ENCODE measurements at places on chromosomes 6 and 20.

DNA sequence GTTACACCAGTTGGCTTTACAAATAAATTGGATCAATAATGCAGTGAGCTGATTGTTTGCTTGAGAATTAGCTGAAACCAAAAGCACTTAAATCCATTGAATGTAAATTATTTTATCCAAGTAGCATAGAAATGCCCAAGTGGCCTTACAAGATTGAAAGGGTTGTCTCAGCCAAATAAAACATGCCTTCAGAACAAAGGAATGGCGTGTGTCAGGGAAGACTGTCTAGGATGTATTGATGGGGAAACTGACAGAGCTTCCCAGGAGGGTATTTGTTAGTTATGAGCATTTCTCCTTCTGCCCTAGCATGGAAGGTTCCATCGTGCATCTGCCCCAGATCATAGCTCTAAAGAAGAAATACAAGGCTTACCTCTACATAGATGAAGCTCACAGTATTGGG, 103.9 kb upstream of the ISM1 start:
- no peak for DNase-seq

GRCh38 chr20:6038256-6038655, 15.6 kb downstream of the LRRN4 start:
- no peak for DNase-seq

GRCh38 chr20:4038047-4038459, 22.7 kb upstream of the RNF24 start:
- DNase-seq, result peak; percentile 87

DNA sequence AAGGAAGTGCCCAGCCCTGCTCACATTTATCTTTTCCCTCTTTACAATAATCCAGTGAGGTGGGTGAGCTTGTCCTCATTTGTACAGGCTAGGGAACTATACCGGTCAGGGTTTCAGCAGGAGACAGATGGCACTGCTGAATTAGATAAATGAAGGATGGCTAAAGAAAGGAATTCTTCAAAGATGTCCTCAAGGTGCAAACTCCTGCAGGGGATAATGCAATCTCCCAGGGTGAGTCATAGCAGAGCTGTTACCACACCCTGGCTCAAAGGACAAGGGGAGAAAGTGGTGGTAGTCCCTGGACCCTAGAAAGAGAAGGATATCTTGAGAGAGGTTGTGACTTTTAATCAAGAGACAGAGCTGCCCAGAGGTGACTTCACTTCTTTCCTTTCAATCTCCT, 66.7 kb downstream of the RFPL4B start:
- no peak for DNase-seq

GRCh38 chr6:33936886-33937285, 133.1 kb upstream of the MLN start:
- DNase-seq, result no peak

DNA sequence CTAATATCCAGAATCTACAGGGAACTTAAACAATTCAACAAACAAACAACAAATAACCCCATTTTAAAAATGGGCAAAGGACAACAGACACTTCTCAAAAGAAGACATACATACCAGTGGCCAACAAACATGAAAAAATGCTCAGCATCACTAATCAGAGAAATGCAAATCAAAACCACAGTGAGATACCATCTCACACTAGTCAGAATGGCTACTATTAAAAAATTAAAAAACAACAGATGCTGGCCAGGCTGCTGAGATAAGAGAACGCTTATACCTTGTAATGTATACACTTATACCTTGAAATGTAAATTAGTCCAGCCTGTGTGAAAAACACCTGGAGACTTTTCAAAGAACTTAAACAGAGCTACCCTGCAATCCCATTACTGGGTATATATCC, 166.8 kb downstream of the IBTK start:
- DNase-seq, result peak; percentile 49

DNA sequence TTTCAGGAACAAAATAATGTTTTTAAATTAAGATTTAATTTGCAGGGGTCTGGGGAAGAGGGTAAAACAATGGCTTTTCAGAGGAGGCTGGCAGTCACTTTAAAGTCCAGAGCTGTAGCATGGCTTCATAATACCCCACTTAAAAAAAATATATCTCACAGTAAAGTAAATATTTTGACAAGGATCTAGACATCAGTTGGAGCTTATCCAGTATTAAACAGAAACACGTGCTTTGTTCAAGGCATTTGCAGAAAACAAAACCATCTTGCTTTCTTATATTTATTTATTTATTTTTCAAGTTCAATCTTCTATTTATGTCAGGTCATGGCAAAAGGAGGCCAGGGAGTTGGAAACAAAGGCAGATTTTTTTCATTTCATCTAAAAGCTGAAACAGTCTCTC, 53.3 kb upstream of the PRL start:
- DNase-seq, result no peak

DNA sequence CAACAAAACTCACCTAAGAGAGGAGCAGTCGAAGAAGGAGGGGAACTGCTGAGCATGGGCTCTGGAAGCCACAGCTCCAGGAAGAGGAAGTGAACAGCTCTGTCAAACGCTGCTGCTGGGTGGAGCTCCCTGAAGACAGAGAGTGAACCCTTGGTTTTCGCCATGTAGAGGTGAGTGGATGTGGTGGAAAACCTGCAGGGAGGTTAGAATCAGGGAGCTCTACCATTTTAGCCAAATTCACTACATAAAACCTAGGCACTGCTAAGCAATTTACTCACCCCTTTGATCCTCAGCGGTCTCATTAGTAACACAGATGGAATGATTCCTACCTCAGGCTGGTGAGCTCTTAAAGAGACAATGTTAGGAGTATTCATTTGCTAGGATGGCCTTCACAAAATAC, 19.4 kb upstream of the TFAP2A start:
- no peak for DNase-seq

DNA sequence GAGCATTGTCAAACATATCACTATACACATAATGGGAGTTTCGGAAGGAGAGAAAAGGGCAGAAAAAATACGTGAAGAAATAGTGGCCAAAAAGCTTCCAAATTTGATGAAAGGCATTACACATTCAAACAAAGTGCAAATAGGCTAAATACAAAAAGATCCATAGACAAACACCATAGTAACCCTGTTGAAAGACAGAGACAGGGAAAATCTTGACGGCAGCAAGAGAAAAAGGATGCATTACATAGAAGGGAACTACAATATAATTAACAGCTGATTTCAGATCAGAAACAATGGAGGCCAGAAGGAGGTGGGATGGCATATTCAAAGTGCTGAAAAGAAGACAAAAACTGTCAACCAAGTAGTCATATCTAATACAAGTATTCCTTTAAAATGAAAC, 170.8 kb downstream of the MRPL14 start:
- DNase-seq, result no peak

DNA sequence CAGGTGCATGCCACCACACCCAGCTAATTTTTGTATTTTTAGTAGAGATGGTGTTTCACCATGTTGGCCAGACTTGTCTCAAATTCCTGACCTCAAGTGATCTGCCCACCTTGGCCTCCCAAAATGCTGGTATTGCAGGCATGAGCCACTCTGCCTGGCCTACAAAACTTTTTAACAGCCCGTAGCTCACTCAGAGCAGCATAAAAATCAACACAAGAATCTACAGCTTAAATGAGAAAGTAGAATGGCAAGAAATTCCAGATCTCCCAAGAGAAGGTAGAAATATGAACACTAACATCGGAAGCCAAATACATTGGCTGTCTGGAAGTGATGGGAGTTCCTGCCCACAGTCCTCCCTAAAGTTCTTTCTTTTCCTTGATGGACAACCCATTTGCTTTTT, 43.7 kb downstream of the SCGN start:
- DNase-seq, result no peak

DNA sequence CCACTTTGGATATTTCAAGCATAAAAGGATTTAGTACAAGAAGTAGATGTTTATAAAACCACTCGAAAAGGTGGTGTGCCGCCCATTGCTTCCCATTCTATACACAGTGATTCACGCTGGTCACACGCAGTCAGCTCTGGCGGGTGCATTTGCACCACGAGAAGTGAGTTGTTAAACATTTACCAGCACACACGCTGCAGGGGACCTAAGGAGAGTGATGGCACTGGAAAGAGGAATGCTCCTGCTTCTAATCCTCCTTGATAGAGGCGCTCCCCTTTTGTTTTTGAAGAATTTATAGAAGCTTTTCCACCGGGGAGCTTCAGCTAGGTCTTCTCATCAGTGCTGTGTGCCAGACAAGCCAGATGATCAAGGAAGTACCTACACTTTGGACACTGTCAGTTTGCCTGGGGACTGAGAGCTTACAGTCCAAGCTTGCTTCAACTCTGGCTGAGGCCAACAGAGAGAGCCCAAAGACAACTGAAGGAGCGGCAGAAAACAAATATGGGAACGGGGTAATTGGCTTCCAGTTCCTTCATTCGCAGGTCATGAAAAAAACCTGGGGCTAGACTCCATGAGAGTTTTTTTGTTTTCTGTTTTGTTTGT, 31.2 kb downstream of the MUC22 start:
- no peak for DNase-seq

- DNase-seq, result peak; percentile 48
Measured at GRCh38 chr20:881051-881782, 34.9 kb downstream of the ANGPT4 start.

DNA sequence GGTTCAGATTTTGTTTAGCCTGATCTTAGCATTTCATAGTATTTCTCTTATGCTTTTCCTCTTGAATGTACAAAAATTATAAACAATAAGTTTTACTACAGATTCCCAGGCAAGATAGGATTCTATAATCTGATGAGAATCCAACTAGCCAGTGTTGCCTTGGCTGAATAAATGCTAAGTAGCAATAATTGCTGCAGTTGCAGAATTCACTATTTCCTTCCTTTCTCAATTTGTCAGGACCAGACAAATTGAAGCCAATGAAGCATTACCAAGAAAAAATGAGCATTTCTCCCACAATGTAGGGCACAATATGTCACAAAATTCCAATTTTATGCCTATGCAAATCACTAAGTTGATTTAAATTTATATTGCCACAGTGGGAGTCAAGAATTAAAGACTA, 260.2 kb downstream of the KIF16B start:
- DNase-seq, result no peak

DNA sequence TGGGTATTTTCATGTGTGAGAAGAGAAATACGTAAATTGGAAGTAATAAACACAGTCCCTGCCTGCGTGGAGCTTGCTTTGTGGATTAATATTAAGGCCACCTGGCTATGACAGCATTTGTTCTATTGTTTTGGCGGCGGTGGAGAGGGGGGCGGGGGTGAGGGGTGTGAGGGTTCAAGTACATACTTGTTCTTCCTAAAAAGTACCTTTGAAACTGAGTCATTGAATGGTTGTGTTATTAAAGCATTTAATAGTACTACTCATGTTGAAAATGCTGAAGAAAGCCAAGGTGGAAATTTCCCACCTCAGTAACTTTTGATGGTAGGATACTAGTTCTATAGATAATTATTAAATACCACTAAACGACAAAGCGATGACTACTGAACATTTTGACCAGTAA, 95.0 kb downstream of the FOXC1 start:
- DNase-seq, result no peak

DNA sequence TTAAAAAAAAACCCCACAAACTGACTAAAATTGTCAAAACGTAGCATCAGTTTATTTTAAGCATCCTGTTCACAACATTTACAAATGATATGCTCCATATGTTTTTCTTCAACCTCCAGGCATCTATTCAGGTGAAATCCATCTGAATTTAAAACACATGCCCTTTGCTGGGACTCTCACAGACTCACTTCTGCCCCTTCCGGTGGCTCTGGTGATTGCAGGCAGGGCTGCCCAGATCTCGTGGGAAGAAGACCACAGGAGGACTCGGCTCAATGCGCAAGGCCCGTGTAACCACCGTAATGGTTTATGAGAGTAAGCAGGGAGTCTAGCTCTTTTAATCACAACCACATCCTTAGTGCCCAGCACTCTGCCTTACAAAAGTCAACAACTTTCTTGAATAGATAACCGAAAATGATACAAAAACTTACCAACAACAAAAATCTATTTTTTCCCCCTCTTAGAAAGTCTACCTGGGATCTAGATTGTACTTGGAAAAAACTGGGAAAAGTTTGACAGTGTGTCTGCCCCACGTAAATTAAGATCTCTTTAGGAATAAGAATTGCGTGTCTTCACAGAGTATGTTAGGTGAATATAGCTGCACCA, 139.1 kb downstream of the KIF16B start:
- peak; percentile 10 for DNase-seq

- DNase-seq, result no peak
Measured at GRCh38 chr20:35012227-35013069, 56.8 kb downstream of the MYH7B start.

DNA sequence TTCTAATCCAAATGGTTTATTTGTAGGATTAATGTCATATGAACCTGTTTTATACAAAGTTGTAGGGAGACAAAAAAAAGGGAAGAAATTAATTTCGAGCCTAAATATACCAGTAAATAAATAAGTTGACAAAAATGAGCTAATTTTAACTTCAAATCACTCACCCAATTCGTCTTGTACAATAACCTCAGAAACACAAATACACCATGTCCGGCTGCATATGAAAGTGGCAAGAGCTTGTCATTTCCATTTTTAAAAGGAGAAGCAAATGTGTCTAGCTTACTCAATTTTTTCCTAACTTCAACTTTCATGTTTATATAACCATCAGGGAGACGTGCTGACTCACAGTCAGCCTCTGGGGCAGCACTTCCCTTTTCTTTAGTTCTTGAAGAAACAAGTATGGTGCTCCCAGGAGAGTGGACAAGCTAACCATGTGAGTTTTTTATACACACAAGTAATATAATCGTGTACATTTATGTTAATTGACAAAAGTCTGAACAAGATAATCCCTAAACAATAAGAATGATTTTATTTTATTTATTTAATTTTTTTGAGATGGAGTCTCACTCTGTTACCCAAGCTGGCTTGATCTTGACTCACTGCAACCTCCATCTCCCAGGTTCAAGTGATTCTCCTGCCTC, 55.5 kb upstream of the SGK1 start:
- DNase-seq, result peak; percentile 74

DNA sequence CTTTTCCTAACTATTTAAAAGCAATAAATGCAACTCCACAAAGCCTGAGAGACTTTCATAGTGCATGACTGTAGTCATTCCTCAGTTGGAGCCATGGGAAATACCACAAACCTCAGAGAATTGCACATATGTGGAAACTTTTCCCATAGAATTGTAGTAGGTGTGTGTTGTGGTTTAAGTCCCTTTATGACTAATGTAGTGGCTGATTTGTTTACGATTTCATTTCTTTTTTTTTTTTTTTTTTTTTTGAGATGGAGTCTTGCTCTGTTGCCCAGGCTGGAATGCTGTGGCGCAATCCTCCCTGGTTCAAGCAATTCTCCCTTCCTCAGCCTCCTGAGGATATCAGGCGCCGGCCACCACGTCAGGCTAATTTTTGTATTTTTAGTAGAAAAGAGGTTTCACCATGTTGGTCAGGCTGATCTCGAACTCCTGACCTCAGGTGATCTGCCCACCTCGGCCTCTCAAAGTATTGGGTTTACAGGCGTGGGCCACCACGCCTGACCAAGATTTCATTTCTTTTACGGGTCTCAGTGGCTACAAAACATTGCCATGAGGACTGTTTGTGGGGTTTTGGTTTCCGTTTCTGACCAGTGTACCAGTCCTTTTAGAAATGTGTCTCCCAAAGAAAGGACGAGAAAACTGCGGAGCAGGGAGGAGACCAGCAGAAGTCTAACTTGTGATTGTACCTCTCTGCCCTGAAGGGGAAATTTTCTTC, 212.1 kb upstream of the MARCKS start:
- peak; percentile 100 for DNase-seq

- DNase-seq, result no peak
Measured at GRCh38 chr20:44039147-44039546, 124.5 kb downstream of the TOX2 start.

- peak; percentile 21 for DNase-seq
Measured at GRCh38 chr6:34412643-34413214, 13.1 kb downstream of the RPS10 start.

GRCh38 chr6:18306977-18307376, 42.6 kb upstream of the DEK start:
- DNase-seq, result peak; percentile 98

- DNase-seq, result peak; percentile 78
Measured at GRCh38 chr6:136751522-136751956, 40.7 kb downstream of the MAP3K5 start.

Data from AG10803 (cell line).